ENCODE measurements at places on chromosomes 5 and 9. TPM values are rescaled to one million over a fixed set of nuclear protein-coding genes. Genes with fewer than 3 reads are reported as not detected.

DND1 gene
- 0.30 TPM for total RNA-seq

ADGRD2 gene
- not detected for total RNA-seq

SV2C gene
- 0.10 TPM for total RNA-seq

NR5A1 gene
- total RNA-seq = not detected

DMRTA1 gene
- total RNA-seq = 0.79 TPM

ARID3C gene
- not detected for total RNA-seq

IL33 gene
- 28.1 TPM for total RNA-seq

ZNF658 gene
- 9.6 TPM for total RNA-seq

ESM1 gene
- 4.6 TPM for total RNA-seq

DNA sequence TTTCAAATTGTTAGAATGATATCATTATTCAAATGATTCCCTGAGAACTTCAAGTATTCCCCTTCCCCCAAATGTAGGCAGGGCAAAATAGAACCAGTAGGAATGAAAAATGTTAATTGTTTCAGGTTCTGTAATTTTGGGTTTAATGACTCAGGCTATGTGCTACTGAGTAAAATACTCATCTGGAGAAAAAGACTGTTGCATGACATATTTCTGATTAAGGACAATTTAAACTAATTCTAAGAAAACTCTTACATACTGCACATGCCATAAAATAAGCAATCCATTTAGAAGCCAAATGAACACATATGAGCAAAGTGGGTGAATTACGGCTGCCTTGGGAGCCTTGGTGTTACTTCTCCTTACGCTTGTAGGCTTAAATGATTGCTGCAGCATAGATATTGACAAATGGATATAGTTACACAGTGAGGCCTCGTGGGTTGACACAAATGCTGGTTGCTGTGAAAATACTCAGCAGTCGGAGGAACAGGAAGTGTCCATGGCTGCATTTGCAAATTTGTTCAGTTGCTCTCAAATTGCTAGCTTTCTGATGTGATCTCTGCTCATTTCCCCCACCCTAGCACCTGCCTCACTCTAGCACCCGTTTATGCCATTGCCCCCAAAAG is 174.9 kb upstream of the DMAC1 start:
- peak; percentile 31 for DNase-seq

GRCh38 chr5:122195802-122196394 is 66.6 kb downstream of the ZNF474 start:
- peak; percentile 74 for DNase-seq

DNA sequence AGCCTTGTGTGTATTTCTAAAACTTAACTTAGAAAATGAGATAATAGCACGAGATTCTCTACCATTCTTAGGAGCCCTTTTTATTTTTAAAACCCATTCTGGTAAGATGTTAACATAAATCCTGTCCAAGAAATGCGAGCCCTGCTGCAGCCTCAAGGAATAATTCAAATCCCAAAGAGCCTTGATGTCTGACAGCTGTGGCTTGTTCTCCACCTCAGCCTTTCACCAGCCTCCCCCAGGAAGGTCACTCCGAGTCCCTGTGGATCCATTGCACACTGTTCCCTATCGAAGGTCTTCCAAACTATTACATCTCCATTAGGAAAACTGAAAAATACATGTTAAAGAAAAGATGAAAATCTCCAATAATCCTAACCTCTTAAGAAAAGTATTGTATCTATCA is 98.5 kb upstream of the S1PR3 start:
- no peak for DNase-seq

GRCh38 chr9:591292-591691 is 250.2 kb upstream of the DMRT1 start:
- peak; percentile 3 for DNase-seq

GRCh38 chr9:124000161-124000783 is 11.3 kb upstream of the LHX2 start:
- no peak for DNase-seq

GRCh38 chr5:57594436-57594835 is 111.8 kb upstream of the ACTBL2 start:
- DNase-seq = no peak

DNA sequence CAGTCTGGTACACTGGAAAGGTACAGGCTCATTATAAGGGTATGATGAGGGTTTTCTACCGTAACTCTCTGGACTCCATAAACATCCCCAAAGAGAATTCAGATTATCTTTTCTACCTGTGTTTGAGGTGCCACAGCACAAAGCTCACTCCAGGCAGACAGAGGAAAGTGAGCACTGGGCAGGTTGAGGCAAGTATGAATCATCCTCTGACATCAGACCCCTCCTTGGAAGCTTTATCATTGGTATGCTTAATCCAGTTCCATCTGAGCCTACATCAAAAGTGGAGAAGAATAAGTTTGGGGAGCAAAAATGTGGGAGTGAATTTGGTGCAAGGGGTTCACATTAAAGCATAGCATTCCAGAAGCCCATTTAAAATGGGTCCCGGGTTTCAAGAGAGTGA is 21.7 kb downstream of the C9orf152 start:
- DNase-seq = no peak

DNA sequence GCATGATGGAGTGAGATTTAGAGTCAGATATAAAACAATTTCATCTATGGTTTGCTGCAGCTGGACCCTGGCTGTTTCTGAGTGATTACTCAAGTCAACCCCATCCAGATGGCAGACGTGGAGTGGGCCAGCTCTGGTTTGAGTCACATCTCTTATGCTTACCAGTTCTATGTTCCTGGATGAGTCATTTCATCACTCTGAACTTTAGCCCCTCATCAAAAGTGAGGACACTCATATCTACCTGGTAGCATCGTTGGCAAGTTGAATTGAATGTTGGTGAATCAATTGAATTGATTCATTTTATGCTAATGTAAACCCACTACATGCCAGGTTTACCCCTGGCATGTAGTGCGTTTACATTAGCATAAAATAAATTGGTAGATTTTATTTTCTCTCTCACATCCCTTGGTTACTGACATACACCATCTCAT is 176.4 kb downstream of the FGF18 start:
- DNase-seq = no peak

GRCh38 chr9:87875831-87876545 is 6.7 kb upstream of the SPATA31E1 start:
- peak; percentile 16 for DNase-seq

- peak; percentile 38 for DNase-seq
These were observed 55.4 kb downstream of the HINT1 start for GRCh38 chr5:131109540-131110255.

GRCh38 chr5:178318382-178318781 is 85.8 kb upstream of the PHYKPL start:
- no peak for DNase-seq

DNA sequence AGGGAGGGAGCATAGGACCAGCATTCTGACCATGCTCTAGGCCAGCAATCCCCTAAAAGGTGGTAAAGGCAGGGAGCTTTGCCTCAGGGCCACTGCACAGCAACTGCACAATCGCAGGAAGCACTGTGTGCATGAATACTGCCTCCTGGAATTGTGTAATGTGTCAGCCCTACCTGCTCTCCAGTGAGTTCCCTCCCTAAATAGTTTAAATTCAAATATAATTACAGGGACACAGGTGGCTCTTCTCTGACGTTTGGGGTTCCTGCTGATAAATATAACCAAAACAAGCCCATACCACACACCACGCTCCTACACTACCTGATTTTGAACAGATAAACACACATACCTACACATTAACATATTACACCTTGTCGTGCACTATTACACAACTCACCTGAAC is 9.0 kb downstream of the BAG1 start:
- no peak for DNase-seq

DNA sequence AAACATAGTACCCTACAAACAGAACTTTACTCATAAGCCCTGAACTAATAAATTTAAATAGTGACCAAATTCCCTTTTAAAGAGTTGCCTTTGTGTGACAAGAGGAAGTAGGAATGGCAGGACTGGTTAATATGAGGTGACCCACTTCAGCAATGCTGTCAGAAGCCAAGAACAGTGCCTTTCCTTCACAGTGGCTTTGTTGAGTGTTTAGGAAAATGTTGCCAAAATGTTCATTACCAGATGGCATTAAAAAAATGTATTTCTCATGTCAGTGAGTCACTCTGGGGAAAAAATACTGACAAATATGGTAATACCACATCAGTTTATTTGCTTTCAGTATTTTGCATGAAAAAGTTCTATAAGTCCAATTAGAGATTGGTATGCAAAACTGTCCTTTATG is 103.3 kb downstream of the DIRAS2 start:
- no peak for DNase-seq

- DNase-seq = no peak
These were observed 39.8 kb downstream of the CYSTM1 start for GRCh38 chr5:140214831-140215230.

DNA sequence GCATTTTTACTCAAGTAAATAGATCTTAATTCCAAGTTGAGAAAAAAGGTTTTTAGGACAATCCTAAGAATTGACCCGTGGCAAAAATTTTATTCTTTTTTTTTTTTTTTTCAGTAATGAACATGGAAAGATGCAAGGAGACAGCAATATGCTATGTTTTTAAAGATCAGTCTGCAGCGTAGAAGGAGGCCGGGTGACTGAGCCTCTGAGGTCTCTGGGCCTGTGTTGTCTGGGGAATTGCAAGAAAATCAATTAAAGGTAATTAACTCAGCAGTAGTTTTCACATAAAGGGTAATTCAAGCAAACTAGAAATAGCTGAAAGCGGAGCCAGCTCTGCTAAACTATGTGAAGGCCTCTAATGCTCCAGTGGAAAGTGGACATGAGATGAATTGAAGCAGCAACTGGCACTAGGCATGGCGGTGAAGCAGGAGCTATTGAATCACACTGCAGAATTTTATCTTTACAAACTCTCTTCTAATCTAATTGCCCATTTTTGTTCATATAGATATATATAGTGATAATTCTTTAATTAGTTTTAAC is 285.2 kb upstream of the ITGA1 start:
- DNase-seq = no peak

DNA sequence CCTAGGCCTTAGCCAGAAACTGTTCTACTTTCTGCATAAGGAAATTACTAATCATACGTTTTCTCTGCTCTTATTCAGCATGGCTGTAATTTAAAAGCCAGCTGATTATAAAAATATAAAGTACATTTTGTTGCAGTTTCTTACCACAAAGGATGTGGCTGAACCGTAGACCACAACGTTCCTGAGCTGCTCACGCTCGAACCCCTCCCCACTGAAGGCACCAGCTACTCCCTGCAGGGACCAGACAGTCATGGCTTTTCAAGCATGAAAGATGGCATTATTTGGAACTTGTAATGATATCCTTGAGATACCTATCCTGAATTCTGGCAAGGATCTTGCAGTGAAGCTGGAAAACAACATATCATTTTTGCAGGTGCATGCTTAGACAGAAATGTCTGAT is 91.8 kb upstream of the DMRT1 start:
- no peak for DNase-seq

GRCh38 chr9:90844326-90844725 is 42.7 kb downstream of the SYK start:
- no peak for DNase-seq

DNA sequence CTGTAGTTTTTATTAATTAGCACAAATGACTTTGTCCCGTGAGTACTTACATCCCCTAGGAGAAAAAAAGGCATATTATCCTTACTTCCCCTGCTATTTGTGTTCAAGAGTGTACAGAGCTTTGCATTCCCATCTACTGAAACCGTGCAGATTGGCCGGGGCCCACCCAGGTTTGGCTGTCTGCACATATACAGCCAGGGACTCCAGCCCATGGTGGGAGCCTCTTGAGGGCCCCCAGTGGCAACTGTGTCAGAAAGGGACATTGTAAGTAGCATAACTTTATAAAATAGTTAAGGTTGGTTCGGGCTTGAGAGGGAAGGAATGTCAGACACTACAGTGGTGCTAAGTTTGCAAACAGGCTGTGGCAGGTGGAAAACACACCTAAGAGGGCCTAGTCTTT is 24.7 kb downstream of the PHF2 start:
- DNase-seq = no peak

- DNase-seq = no peak
These were observed 57.9 kb downstream of the STX17 start for GRCh38 chr9:99964336-99964735.

DNA sequence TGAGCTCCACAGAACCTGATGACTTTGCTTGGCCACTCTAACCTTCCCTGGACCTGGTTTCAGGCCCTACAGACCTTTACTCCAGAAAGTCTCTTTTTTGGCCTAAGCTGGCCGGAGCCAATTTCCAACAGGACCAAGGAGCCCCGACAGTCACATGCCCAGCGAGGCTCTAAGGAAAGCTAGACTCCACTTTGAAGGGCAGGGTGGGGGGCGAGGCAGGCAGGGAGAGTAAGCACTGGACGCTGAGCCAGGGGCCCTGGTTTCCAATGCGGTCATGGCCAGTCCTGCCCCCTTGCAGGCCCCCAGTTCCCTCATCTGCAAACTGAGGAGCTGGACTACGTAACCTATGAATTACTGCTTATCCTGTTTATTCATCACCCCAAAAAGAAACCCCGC is 65.2 kb downstream of the ADAMTS2 start:
- no peak for DNase-seq

GRCh38 chr9:21688108-21689102 is 114.0 kb upstream of the MTAP start:
- DNase-seq = peak; percentile 49

GRCh38 chr5:16574789-16575721 is 41.7 kb downstream of the RETREG1 start:
- DNase-seq = no peak

GRCh38 chr5:116518423-116518822 is 56.2 kb downstream of the SEMA6A start:
- no peak for DNase-seq

DNA sequence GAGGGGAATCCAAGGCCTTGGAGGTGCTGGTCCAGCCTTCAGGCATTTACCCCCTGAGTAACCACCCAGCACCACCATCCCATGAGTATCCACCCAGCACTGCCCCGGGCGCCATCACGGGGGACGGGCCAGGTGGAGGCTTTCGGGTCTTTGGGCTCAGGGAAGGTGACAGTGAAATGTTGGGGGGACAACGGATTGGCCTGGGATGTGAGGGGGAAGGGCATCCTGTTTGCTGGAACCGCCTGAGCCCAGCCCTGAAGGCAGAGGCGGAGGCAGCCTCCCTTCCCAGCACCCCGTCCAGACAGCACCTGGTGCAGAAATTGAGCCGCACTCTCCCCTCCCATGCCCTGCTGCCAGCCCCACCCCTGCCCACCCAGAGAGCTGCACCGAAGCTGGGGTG is 17.0 kb downstream of the ASS1 start:
- no peak for DNase-seq

GRCh38 chr5:179166886-179167841 is 107.0 kb downstream of the ZNF354C start:
- peak; percentile 5 for DNase-seq

DNA sequence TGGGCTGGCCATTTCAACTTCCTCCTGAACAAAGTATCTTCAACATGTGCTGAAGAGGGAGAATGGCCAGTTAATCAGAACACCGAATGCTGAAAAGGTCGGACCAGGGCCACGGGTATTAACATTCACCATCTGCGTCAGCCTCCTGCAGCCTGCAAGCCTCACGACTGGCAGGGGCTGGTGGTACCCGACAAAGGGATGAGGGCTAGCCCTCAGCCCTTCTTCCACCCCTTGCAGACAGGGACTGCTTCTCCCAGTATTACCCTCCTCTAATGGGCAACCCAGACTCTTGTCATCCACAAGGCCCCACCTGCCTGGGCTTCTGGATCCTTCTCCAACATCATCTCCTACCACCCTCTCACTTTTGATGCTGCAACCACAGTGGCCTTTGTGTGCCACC is 246.6 kb downstream of the FSTL4 start:
- no peak for DNase-seq

Data from skin of body (tissue), 3 donors.